ENCODE measurements at places on chromosomes 12 and 14. TPM values are rescaled to one million over a fixed set of nuclear protein-coding genes. Genes with fewer than 3 reads are reported as not detected.

GRCh38 chr12:54126029-54126695 lies 62.6 kb downstream of the SMUG1 start:
- peak; percentile 58 for DNase-seq

GRCh38 chr14:81447021-81447764 lies 47.1 kb upstream of the STON2 start:
- DNase-seq, result no peak

TMEM253 gene
- total RNA-seq, result 0.64 TPM

DNA sequence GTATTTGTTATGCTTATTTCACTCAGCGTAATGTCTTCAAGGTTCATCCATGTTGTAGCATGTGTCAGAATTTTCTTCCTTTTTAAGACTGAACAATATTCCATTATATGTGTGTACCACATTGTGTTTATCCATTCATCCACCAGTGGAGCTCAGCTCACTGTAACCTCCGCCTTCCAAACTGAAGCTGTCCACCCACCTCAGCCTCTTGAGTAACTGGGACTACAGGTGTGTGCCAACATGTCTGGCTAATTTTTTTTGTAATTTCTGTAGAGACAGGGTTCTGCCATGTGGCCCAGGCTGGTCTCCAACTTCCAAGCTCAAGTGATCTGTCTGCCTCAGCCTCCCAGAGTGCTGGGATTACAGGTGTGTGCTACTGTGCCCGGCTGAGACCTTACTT lies 21.1 kb downstream of the CCDC77 start:
- DNase-seq, result no peak

POLR3B gene
- 12.1 TPM for total RNA-seq

DNA sequence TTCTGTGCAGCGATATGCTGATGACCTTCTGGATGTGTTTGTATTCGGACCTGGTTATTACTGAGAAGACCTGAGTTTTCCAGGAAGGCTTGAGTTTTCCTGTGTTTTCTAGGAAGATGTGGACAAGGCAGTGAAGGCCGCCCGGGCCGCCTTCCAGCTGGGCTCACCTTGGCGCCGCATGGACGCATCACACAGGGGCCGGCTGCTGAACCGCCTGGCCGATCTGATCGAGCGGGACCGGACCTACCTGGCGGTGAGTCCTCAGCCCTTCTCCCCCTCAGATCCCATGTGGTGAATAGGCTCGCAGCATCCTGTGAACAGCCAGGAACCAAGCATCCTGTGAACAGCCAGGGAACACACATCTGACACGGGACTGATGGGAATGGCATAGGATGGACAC lies 16.3 kb downstream of the ALDH2 start:
- no peak for DNase-seq

GRCh38 chr12:75848431-75848925 lies 183.1 kb downstream of the PHLDA1 start:
- DNase-seq, result no peak

FAM90A1 gene
- 0.54 TPM for total RNA-seq

AQP6 gene
- 0.37 TPM for total RNA-seq

GRCh38 chr12:97397008-97397407 lies 65.6 kb upstream of the RMST start:
- no peak for DNase-seq

- DNase-seq, result no peak
Observed at GRCh38 chr12:71190822-71191221, 33.0 kb upstream of the TSPAN8 start.

- no peak for DNase-seq
Observed at GRCh38 chr12:128763395-128763794, 60.4 kb downstream of the SLC15A4 start.

DNA sequence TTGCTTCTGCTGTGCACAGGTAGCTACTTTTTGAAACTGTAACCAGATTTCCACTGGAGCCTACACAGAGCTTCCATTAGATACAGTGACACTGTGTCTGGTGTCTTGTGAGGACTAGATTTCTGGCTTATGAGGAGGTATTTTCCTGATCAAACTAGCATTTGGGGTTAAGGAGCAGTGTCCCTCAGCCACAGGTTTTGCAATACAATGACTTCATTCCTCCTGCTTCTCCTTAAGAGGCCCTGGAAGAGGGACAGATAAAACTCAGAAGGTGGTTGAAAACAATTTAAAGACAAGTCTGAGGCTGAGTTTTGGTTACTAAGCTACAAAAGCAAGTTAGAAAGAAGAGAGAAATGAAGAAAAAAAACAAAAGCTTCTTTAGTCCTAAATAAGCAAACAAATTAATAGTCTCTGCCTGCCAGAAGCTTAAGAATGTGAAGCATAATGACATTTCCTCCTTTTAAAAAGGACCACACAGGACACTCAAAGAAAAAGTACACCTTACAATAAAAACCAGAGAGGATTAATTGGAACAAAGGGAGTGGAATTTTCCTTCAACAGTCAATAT lies 53.0 kb downstream of the PKP2 start:
- DNase-seq, result no peak

GRCh38 chr14:65228436-65228835 lies 126.1 kb upstream of the MAX start:
- DNase-seq, result no peak

IL26 gene
- not detected for total RNA-seq

DNA sequence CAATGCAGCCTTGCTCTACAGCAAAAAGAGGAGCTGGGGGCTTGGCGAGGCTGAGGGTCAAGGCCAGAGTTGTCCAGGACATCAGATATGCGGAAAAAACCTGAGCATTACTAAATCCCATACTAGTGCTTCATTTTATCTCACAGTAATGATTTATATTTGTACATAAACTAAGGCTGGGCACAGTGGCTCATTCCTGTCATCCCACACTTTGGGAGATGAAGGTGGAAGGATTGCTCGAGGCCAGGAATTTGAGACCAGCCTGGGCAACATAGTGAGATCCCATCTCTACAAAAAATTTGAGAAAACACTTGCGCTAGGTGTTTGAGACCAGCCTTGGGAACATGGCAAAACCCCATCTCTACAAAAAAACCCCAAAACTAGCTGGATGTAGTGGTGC lies 11.6 kb upstream of the JPH4 start:
- DNase-seq, result no peak

CLEC4D gene
- not detected for total RNA-seq

DNA sequence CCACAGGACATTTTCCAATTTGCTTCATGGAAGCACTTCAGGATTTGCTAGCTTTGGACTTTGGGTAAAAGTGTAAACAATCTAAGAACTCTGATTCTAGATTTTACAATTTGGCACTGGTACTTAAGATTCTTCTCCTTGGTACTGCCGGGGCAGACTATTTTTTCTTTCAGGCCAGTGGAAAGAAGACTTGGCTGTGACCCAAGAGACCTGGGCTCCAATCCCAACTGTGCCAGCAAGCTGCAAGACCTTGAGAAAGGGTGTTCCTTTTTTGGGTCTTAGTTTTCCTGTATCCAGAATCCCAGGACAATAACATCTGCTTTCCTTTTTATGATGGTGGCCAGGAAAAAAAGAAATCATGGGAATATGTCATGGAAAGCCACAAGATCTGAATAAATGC lies 148.1 kb upstream of the CRY1 start:
- DNase-seq, result no peak

DNA sequence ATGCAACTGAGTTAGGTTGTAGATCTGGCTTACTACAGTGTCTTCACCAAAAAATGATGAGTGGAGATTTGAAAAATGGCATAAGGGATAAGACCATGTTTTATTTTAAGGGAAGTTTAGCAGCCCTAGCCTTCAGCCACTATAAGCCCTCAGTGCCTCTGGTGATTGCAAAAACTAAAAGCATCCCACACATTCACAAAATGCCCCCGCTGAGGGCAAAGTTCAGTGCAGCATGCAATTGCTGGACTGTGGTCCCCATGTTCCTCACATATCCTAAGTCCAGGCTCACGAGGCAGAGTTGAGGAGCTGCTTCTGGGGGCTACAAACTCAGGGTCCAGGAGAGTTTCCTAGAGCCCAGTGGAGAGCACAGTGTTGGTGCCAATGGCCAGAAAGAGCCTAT lies 29.6 kb upstream of the NCOR2 start:
- no peak for DNase-seq

- no peak for DNase-seq
Observed at GRCh38 chr12:88638966-88639760, 58.9 kb upstream of the KITLG start.

PARPBP gene
- total RNA-seq, result 6.3 TPM

DNA sequence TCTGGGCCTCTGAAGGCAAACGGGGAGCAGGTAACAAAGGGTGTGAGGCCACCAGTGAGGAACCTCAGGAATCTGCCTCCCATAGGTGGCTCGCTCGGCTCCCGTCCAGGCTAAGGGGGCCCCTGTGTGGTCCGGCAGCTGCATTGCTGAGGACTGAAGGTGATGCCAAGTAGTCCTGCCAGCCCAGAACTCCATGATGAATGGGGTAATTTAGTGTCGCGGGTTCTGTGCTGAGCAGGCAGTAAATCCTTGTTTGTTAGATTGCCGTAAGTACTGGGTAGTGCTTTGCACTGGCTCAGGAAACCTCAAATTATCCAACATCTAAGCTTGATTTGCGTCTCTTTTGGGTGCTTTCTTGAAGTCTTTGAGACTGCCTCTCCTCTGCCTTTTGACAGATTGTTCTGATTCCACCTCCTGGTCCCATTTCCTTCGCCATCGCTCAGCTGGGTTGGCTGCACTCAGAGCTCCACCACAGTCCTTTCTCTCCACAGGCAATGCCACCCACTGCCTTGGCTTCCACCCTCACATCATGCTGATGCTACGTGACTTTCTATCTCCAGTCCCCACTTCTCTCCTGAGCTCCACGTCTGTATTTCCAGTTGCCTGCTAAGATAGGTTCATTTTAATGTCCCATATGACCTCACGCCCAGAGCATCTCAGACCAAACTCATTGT lies 392.0 kb downstream of the FUT8 start:
- DNase-seq, result no peak

DNA sequence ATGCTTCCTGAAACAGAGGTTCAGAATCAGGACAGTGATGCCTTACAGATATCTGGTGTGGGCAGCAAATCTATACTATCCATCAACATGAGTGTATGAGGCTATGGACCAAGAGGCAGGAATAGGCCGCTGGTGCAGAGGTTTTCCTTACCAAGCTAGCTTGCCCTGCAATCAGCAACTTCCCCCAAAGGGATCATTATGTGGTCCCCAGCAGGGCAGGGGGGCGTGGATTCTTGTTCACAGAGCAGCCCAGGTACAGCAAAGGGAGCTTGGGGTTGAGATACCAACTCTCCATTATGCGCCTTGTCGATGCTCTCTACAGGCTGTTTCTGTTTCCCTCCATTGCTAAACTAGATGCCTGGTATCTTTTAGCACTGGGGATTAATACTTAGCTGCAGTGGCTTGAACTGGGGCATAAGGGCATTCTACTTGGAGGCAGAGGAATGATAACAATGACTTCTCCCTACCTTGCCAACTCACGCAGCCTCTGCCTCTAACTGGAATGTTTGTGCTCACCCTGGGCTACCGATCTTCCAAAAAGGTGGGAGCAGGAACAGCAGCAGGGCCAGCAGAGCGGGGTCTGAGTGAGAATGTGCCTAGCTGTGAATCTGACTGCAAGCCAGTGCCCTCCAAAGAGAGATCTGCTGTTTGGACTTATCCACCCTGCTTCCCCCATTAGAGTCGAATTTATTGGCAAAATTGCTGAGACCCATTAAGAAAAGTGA lies 10.3 kb upstream of the KRT1 start:
- no peak for DNase-seq

CIROP gene
- total RNA-seq, result not detected

COX8C gene
- total RNA-seq, result not detected

MYF6 gene
- total RNA-seq, result not detected

DNA sequence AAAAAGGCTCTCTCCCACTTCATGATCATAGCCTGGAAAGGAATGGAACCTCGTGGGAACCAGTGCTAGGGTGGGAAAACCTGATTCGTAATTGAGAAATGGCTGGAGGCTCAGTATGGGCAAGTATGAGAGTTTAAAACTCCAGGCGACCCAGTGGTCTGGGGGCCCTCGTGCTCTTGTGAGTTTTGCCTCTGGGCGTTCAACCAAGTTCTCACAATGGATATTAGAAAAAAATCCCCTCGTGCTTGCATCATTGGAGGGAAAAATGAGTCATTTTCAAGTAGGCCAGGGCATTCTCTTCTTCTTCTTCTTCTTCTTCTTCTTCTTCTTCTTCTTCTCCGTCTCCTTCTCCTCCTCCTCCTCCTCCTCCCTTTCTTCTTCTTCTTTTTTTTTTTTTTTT lies 39.0 kb downstream of the GPR68 start:
- no peak for DNase-seq

DNA sequence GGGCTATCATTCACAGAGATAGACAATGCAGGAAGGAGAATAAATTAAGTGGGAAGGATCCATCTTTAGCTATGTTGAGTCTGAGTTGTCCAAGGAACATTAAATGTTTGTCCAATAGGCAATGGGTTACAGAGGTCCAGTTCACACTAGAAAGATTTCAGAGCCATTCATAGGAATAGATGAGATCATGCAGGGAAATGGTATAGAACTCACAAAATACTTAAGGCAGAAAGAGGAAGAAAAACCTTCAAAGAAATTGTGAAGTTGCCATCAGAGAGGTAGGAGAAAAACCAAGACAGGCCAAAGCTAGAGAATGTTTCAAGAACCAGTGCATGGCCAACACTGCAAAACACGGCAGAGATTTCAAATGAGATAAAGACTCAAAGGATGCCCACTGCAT lies 94.1 kb downstream of the PHLDA1 start:
- no peak for DNase-seq

- no peak for DNase-seq
Observed at GRCh38 chr12:26014085-26014484, 55.6 kb downstream of the RASSF8 start.

COCH gene
- total RNA-seq, result 29.0 TPM

SERPINA9 gene
- total RNA-seq, result not detected

RNU6-8 gene
- total RNA-seq, result not detected

- no peak for DNase-seq
Observed at GRCh38 chr12:51415931-51416330, 8.7 kb upstream of the SLC4A8 start.

SDS gene
- not detected for total RNA-seq

DNA sequence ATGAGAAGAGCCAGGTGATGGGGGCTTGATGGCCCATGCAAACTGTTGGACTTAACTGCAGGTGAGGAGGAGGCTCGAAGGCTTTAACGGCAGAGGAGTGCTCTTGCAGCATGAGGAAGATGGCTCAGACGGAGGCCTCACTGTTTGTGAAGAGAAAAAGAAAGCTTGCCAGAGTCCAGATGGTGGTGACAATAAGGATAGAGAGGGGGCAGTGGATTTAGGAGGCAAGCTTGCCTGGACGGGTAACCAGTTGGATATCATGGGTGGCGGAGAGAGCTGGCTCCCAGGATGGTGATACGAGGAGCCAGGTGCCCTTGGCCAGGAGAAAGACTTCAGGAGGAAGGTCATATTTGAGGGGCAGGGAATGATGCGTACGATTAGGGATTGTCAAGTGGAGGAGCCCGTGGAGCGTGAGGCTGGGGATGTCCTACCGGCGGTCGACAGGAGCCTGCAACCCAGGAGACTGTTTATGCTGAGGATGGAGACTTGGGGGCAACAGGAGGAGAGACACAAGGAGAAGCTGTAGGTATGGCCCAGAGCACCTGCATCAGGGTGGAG lies 71.8 kb downstream of the CACNA1C start:
- no peak for DNase-seq

GRCh38 chr12:41277100-41277945 lies 89.2 kb downstream of the PDZRN4 start:
- peak; percentile 15 for DNase-seq

GRCh38 chr14:51616256-51616655 lies 35.5 kb upstream of the FRMD6 start:
- no peak for DNase-seq

- no peak for DNase-seq
Observed at GRCh38 chr12:105214148-105214547, 21.8 kb downstream of the APPL2 start.

STXBP6 gene
- total RNA-seq, result 0.49 TPM

CAPS2 gene
- 6.8 TPM for total RNA-seq

Data from glutamatergic neuron (in vitro differentiated cells).